ENCODE measurements at places on chromosomes 2 and 18. TPM values are rescaled to one million over a fixed set of nuclear protein-coding genes. Genes with fewer than 3 reads are reported as not detected.

Gene ZNF2
- 6.7 TPM for total RNA-seq

Gene C2orf81
- 1.7 TPM for total RNA-seq

Gene PAX3
- total RNA-seq: 0.11 TPM

Gene NOL4
- total RNA-seq: not detected

Gene LCT
- 0.22 TPM for total RNA-seq

Gene MPP4
- total RNA-seq: 2.2 TPM

Gene TMEM150A
- 9.4 TPM for total RNA-seq

Gene REG3A
- not detected for total RNA-seq

Gene MC5R
- not detected for total RNA-seq

Gene GKN1
- 0.26 TPM for total RNA-seq

Gene TSGA10
- total RNA-seq: 6.9 TPM

Gene ACMSD
- not detected for total RNA-seq

Gene ATOH8
- total RNA-seq: 67.2 TPM

Gene TFPI
- 126 TPM for total RNA-seq

Gene KYNU
- 8.8 TPM for total RNA-seq

Gene FAP
- 225 TPM for total RNA-seq

Gene TTC31
- 14.6 TPM for total RNA-seq

Gene STON1
- 26.8 TPM for total RNA-seq

Gene HAT1
- total RNA-seq: 47.1 TPM

Gene ZNF385B
- total RNA-seq: 13.5 TPM

Gene DUSP19
- total RNA-seq: 3.5 TPM

Gene EVX2
- total RNA-seq: not detected

Gene PRKAG3
- total RNA-seq: 0.11 TPM

Gene MFSD6
- total RNA-seq: 8.9 TPM

Gene SERPINB4
- total RNA-seq: not detected

Gene SKOR2
- not detected for total RNA-seq

Gene POTEI
- not detected for total RNA-seq

Gene DTYMK
- 18.3 TPM for total RNA-seq

Gene SCYGR4
- total RNA-seq: 0.11 TPM

Gene MBOAT2
- 50.7 TPM for total RNA-seq

Gene TMEM247
- total RNA-seq: not detected

All from articular chondrocyte of knee joint (primary cell).